ENCODE measurements at places on chromosomes 6 and 20.

DNA sequence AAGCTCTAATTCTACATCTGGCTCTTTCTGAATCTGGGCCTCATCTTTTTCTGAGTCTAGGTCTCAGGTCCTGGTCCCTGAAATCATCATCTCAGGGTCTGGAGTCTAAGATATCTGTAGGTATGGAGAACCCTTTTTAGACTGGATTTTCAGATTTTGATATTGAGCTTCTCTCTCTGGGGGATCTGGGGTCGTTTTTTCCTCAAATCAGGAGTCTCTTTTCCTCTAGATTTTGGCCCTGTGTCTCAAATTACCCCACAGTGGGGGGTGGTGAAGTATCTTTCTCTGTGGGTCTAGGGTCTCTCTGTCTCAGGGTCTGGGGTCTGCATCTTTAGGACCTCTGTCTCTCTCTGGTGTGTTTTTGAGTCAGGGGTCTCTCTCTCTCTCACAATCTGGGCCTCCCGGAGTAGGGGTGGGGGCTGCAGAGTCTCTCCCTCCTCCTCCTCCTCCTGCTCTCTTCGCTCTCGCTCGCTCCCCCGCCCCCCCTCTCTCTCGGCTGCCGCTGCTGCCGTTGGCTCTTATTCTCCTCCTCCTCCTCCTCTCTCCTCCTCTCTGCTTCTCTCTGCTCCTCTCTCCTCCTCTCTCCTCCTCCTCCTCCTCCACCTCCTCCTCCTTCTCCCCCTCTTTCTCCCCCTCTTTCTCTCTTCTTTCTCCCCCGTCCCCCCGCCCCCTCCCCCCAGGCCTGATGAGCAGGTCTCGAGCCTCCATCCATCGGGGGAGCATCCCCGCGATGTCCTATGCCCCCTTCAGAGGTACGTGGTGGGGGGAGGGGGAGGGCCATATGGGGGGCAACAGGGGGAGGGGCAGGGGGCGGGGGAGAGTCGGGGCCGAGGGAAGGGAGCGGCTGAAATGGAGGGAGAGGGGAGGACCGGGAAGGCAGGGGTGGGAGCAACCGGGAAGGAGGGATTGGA, at the start of gene SYNGAP1:
SYNGAP1 (plus strand) TSS at position 486 of the 911 bp plus-strand sequence; CDS start at position 686, 200 bp downstream.
- DNase-seq = no peak

DNA sequence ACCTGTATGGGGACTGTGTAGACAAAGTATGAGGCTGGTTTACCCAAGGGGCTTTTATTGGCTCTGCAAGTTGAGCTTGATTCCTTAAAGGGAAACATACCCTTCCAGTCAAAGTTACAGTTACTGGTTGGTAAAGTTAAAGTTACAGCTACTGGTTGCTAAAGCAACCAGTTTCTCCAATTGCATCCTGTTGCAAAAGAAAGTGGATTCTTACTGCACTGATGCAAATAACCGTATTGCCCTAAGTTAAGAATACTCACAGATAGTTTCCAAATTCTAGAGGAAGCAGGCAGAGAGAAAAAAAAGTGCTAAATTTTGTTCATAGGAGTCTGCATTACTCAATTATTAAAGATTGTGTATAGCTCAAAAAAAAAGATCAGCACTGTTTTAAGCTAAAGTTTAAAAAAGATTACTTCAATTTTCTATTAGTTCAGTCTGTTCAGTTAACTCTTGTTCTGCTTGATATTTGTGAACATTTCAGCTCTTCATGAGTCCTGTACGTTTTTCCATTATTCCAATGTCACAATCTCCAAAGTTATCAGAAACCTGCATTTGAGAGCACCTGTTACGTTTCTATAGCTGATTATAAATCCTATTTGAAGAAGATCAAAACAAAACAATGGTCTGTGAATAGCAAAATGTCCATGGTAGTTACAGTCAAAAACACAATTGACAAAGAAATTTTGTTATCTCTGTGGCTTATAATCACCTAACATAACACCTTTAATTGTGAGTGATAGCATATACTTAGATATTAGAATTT, 8.6 kb upstream of the IL22RA2 start:
- DNase-seq = no peak

DNA sequence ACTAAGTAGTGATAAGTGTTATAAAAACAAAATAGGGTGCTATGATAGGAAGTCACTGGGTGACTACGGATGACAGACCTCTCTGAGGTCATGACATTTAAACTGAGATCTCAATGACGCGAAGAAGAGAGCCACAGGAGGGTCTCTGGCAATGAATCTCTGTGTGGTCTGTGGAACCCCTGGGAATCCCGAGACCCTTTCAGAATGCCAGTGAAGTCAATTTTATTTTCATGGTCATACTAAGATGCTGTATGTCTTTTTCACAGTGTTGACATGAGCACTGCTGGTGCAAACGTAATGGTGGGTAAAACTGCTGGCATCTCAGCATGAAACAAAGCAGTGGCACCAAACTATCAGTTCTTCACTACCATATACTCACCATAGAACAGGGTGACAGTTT, 155.0 kb downstream of the GJA10 start:
- DNase-seq = no peak

- no peak for DNase-seq
Measured at GRCh38 chr20:57474816-57475215, 50.1 kb downstream of the CTCFL start.

GRCh38 chr6:118764766-118765165, 113.4 kb upstream of the CEP85L start:
- DNase-seq = no peak

GRCh38 chr20:38196592-38196991, 31.5 kb upstream of the TGM2 start:
- no peak for DNase-seq
